Activated CD4-positive, alpha-beta T cell treated with anti-CD3 and anti-CD28 coated beads, Interleukin-2, amount 50 U/mL, for 48 hours (primary cell): ENCODE measurements at places on chromosomes 2 and 18.

- DNase-seq: no peak
Measured at GRCh38 chr18:56568986-56569385, 69.4 kb downstream of the TXNL1 start.

DNA sequence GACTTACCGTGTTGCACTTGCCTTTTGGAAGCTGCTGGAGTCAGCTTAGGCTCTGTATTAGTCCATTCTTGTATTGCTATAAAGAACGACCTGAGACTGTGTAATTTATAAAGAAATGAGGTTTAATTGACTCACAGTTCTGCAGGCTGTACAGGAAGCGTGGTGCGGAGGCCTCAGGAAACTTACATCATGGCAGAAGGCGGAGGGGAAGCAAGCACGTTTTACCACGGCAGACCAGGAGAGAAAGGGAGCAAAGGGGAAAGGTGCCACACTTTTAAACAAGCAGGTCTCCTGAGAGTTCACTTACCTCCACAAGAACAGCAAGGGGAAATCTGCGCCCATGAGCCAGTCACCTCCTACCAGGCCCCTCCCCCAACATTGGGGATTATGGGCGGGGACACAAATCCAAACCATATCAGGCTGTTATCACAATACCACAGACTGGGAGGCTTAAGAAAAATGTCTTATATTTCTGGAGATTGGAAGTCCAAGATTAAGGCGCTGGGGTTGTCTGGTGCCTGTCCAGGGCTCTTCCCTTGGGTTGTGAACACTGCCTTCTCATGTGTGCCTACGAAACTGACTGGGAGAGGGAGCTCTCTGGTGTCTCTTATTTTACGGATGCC is 3.6 kb upstream of the D2HGDH start:
- DNase-seq: peak; percentile 35

GRCh38 chr2:127087791-127088495 is 19.0 kb downstream of the BIN1 start:
- DNase-seq: no peak

GRCh38 chr18:22563164-22563583 is 145.5 kb upstream of the CTAGE1 start:
- DNase-seq: no peak

DNA sequence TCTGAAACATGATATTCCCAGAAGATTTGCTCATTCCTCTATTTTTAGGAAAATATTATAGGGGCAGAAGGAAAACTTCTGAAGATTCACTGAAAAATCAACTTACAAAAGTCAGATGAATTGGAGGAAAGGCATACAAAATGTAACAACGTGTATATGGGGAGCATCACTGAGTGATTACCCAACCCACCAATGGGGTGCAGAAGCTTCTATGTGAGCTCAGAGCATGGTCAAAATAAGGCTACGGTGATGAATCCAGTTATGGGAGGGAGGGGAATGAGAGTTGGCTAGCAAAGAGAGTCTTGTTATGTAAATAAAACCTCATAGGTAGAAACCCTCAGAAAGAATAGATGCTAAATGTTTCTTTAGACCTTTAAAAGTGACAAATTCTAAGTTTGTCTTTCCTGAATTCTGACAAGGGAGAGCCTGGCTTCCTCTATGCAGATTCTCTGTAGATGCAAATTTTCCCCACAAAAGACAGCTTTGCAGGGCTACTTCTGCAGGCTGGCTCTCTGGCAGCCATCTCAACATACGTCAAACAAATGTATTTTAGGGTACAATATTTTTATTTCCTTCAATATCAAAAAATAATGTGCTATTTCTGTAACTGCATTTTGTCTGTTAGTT is 171.4 kb upstream of the NDUFV2 start:
- no peak for DNase-seq

DNA sequence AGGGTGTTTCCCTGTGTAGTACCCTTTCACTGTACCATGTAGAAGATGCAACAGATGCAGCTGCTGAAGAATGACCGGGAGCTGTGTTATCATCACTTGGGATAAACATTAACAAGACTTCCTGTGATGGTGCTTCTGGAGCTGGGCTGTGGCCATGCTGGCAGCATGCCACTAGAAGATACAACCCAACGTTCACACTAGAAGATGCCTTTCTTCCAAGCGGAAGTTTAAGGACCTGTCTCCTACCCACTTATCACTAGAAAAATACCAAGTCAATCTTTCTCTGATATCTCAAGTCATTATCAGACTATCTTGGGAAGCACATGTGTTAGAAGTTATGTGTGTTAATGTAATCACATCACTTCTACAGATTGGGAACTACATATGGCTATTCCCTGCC is 953.5 kb downstream of the CNTNAP5 start:
- DNase-seq: no peak

GRCh38 chr2:135573620-135574019 is 42.3 kb downstream of the R3HDM1 start:
- DNase-seq: no peak

- DNase-seq: no peak
Measured at GRCh38 chr2:200467806-200468681, 41.8 kb downstream of the KCTD18 start.

GRCh38 chr2:24970483-24971285 is 1.1 kb downstream of the DNAJC27 start:
- no peak for DNase-seq

GRCh38 chr2:156890529-156891148 is 366.9 kb upstream of the GALNT5 start:
- no peak for DNase-seq

- DNase-seq: no peak
Measured at GRCh38 chr2:18841248-18842150, 252.1 kb upstream of the NT5C1B start.

GRCh38 chr2:221969087-221969829 is 329.5 kb downstream of the PAX3 start:
- no peak for DNase-seq

DNA sequence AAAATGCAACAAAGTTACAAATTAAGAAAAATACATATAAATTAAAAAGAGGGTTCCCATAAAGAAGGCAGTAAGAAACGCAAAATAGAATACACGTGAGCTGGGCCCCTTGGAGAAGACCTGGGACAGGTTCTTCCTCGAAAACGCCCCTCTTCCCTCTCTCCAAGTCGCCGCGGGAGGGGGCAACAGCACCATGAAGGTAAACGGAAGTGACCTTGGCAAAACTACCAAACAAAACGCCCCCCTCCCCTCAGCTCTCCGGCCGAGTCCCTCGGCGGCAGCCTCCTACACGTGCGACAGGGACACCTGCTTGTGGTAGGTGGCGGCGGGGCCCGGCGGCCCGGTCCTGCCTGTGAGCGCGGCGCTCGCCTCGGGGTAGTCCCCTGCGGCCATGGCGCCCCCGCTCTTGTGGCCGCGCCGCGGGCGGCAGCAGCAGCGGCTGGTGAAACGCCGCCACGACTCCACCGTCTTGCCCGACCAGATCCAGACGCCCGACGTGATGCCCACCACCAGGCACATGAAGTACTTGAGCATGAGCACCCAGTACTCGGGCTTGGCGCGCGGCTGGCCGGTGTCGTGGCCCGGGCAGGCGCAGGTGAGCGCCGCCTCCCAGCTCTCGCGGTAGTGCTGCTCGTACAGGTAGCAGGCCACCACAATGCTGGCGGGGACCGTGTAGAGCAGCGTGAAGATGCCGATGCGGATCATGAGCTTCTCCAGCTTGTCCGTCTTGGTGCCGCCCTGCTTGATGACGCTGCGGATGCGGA is 2.8 kb downstream of the FZD5 start:
- no peak for DNase-seq

GRCh38 chr2:41326851-41327250 is 721.0 kb upstream of the PKDCC start:
- no peak for DNase-seq

GRCh38 chr2:240230291-240230931 is 90.0 kb upstream of the OTOS start:
- DNase-seq: no peak

DNA sequence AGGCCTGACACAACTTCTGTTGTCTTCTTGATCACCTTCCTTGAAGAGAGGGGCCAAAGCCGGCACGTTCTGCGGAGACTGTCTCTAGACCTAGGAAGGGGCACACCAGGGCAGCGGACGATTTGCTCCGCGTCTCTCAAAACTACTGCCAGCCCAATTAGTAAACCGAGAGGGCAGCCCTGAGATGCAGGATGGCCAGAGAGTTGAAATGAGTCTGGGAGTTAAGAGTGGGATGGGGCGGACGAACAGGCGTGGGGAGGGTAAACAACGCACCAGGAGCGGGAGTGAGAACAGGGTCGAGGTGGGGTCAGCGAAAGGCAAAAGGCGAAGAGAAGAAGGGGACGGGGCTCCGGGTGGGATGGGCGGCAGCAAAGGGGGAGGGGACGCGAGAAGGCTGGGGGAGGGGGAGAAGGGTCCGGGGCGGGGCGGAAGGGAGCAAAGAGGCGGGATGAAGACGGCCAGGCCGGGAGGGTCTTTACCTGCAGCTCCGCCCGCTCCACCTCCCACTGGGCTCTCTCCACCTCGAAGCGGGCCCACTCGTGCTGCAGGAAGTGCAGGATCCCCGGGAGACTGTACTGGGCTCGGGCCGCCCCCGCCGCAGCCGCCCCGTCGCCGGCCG is 476 bp downstream of the STRN start:
- DNase-seq: peak; percentile 52

DNA sequence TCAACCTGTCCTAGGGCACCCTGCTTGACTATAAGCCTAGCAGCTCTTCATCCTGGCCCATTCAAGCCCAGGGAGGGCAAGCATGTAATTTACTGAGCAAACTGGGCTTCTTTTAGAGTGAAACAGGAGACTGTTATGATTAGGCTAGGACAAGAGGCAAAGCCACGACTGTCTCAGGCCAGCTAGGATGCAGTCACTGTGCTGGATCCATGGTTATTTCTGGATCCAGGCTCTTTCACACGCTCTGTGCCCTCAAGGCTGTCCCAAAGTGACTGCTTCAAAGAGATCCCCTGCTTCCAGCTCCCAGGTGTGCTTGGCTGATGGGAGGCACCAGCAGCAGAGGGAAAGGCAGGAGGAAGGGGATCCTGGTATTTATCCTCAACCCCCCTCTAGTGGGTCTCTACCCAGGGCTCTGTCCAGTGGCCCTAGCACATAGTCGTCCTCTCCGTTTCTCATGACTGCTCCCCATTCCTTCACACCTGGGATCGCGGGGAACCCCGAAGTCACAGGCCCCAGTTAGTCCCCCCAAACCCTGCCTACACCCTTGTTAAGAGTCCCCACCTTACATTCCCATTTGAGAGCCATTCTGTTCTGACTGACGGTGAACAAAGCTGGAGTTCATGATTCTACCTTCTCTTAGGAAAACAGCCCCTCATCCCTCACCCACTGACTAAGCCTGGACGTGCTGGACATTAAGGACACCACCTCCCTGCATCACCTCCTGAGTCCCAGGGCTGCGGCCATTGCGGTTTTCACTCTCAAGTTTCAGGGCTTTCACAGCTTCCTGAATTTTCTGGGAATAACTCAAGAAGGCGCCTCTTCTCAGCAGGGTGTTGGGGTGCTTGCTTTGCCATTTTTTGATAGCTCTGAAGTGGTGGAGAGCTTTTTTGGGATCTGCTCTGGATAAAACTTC is 63.2 kb downstream of the POLR1A start:
- no peak for DNase-seq

DNA sequence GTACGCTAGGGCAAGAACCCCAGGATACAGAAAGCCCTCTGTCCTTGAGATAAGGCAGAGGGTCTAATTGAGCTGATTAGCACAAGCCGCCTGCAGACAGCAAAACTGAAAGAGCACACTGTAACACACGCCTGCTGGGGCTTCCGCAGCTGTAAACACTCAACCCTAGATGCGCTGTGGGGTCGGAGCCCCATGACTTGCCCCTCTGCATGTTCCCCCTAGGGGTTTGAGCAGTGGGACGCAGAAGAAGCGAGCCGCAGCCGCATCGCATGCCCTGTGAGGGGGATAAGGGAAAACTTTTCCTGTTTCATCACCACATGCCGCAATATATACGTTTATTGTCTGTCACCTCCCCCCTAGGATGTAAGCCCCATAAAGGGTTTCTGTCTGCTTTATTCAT is 384.6 kb downstream of the PLCL1 start:
- no peak for DNase-seq

GRCh38 chr2:178949584-178949983 is 100.4 kb downstream of the CCDC141 start:
- DNase-seq: no peak

DNA sequence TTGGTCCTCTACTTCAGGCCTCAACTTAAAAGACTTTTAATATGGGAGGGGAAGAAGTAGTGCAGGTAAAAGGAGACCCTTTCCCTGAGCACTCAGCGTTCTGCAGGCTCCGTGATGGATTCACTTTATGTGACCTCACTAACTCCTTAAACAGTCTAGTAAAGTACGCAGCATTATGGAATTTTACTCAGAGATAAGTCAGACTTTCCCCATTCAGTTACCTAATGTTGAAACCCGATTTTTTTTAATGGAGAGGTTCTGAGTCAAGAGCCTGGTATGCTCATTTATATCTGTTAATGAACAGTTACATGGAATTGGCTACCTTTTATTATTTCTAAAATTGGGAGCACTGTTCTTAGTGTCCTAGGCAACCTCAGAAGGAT is 34.1 kb downstream of the RASGRP3 start:
- DNase-seq: no peak

DNA sequence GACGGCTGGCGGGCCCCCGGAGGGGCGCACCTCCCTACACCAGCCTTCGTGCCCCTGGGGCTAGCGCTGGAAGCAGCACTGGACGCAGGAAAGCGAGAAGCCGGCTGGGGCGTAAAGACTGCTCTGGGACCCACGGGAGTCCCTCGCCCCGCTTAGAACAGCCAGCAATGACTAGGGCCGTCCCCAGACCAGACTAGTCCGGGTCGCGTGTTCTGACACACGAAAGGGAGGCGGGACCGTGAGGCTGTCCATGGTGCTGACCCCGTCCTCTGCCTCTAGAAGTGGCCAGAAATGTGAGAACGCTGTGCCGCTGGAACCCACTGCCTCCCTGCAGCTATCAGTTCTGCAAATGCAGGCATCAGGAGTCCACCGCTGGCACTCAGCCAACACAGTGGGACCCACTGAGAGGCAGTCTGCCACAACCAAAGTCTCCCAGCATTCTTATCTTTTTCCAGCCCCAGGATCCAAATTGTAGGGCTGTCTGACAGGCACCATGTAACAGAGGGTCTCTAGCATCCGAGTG is at the start of gene UCN:
UCN (minus strand) TSS at position 87 of the 523 bp plus-strand sequence. CDS start 550 bp downstream, outside the sequence.
- DNase-seq: no peak

DNA sequence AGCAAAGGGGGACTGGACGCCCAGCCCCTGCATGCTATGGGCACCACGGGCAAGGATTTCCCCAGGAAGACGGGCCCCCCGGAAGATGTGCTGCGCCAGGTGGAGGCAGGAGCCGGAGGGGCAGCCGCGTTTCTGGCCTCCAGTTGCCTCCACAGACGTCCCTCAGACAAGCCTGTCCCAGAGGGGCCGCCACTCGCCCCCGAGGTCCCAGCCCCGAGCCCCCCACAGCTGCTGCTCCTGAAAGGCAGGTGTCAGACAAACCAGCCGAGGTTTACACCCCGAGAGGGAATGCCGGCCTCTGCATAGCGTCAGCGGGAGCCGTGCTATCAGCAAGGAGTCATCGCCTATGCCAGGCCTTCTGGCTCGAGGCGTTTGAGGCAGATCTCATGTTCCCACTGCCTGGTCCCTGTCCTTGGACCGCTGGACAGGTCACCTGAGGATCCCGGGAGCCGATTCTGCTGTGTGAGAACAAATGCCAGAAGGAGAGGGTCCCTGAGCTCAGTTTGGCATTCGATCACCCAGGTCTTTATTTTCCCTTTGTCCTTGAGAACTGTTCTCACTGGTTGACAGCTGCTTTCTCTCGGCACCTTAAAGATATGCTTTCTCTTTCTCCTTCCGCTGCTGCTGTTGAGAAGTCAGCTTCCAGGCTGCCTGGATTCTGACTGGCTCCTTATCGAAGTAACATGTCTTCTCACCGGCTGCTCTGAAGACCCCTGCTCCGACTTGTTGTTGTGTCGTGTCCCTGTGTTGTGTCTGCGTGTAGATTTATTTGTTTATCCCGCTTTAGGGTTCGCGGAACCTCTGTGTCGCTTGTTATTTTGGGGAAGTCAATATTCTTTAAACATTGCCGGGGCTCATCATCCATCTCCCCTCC is 20.6 kb downstream of the CROCC2 start:
- no peak for DNase-seq
